ENCODE measurements at places on chromosomes 6 and 20.

DNA sequence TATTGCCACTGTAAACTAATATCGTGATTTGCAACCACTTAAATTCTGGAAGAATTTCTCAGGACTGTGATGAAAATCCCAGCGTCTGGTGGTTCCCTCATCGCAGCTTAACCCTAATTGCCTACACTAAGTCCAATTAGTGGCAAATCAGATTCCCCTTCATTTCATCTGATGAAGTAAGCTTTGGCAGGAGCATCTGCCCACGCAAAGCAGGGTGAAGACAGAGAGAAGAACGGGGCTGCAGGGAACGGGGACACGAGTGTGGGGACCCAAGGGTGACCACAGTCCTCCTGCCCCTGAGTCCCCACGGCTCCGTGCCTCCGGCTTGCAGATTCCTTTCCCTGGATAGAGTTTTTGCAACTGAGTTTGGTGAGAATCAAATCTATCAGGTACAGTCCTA is 159.5 kb downstream of the LY86 start:
- no peak for DNase-seq

DNA sequence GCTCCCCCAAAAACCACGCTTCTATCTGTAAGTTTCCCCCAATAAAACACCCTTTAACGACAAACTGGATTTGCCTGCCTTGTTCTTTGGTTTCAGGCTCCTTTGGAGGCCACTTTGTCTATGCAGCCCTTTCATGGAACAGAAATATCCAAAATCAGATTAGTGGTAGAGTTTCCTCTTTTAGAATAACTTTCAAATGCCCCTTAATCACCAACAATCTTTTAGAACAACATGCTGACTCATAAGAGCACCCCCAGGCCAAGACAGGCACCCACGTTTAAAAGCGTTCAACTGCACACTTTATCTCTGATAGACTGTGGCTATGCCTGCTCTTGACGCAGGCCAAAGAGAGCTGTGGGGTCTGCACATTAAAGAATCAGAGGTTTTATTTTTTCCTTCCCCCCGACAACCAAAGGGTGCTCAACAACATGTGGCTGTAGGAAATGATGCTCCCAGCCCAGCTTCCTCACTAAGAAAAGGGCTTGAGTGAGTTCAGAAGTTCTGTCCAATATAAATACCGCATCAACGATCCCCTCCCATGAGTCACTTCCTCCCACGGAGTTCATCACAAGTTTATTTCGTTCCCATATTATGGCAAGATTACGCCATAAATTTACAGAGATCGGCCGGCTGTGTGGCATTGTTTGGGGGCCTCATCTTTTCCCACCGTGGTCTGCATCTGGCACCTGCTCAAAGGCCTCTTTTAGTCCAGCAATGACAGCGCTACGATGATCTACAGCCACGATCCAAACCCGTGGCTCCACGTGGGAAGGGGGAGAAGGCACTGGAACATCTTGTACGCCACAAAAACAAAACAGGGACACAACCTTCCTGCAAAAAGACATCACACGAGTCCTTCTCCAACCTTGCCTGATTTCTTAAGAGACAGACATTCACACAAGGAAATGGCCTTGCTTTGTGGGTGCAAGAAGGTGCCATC is 88.8 kb upstream of the NFATC2 start:
- peak; percentile 84 for DNase-seq

DNA sequence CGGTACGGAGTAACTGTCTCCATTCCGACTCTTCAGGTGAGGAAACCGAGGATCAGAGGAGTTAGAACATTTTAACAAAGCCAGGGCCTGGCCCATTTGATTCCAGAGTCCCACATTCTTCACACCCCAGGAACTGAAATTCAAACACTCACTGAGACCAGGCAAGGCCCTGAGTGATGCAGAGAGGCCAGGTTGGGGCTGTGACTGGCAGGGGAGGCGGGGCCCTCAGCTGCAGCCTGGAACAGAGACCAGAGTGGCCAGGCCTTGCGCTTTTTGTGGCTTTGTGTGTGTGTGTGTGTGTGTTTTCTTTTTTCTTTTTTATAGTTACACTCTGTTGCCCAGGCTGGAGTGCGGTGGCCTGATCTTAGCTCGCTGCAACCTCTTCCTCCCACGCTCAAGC is 57.2 kb downstream of the BCAS4 start:
- DNase-seq, result no peak

DNA sequence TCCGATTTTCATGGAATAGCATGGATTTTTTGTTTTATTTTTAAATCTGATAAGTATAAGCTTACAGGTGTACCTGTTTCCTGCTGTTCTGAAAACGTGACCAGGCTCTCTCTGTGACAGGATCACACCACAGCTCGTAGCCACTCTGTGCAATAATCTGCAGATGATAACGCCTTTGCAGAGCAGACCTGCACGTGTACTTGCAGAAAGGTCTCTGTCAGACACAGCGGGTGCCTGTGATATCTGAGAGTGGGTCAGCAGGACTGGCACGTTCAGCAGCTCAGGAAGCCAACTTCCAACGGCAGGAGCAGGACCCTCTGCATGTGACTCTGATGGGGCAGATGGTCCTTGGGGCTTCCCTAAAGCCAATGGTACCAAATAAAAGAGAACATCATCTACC is 68.6 kb upstream of the HDDC2 start:
- no peak for DNase-seq

GRCh38 chr6:122730775-122731386 is 48.6 kb upstream of the FABP7 start:
- DNase-seq, result peak; percentile 43

GRCh38 chr6:89360415-89360999 is 8.0 kb upstream of the UBE2J1 start:
- DNase-seq, result no peak

- DNase-seq, result peak; percentile 92
Measured at GRCh38 chr6:111997078-111997852, 56.6 kb upstream of the CCN6 start.

DNA sequence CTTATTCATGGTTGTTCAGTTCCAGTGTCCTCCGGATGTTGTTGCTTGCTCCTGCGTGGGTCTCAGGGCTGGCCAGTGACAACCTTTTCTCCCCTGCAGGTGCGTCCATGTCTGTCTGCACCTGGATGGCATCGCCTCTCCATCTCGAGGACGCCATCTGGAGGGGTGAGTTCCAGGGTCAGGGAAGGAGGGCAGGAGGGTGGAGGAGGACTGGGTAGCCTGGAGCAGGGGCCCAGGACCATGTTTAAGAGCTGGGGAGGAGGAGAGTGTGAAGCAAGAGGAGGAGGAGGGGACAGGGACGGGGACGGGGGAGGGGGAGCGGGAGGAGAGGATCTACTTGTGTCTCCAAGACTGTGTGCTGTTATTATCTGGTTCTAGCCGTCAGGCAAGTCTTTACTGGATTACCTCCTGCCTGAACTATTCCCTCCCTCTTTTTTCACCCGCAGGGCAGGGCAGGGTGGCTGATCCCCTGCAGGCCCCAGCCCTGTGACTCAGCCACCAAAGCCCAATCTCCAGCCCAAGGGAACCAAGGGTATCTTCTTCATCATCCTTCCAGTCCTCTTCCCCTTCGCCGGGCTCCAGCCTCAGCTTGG is 32.2 kb upstream of the TULP1 start:
- no peak for DNase-seq

- no peak for DNase-seq
Measured at GRCh38 chr20:4326195-4327065, 311.1 kb upstream of the RNF24 start.

GRCh38 chr6:85050149-85050548 is 285.8 kb upstream of the TBX18 start:
- no peak for DNase-seq

DNA sequence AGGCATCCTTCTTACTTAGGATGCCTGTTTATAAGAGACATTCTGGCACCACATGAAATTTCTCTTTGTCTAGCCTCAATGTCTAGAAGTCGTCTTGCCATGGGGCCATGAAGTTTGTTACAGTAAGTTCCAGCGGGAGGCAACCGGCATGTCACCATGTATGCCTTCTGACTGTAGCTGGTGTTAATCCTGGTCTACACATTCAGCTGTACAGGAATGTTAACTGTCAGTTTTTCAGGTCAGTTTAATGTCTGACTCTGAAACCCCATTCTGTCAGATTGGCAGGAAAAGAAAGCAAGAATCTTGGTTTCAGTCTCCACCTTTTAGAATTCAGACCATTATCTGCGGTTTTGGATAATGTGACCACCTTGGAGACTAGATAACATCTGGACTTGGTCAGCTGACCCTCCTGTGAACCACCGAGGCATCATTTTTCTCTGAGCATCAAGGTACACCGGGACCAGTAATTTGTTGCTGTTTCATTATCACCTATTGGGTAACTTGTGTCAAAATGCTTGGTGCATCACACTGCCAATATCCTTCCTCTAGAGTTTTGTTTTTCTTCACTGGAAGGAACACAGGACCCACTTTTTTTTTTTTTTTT is 228.7 kb downstream of the DOK5 start:
- DNase-seq, result no peak

GRCh38 chr20:45878076-45878761 is 2.8 kb upstream of the ZSWIM1 start:
- DNase-seq, result peak; percentile 31

GRCh38 chr6:55250400-55250799 is 76.1 kb downstream of the HCRTR2 start:
- no peak for DNase-seq

- no peak for DNase-seq
Measured at GRCh38 chr20:47117371-47117770, 222.7 kb downstream of the EYA2 start.

DNA sequence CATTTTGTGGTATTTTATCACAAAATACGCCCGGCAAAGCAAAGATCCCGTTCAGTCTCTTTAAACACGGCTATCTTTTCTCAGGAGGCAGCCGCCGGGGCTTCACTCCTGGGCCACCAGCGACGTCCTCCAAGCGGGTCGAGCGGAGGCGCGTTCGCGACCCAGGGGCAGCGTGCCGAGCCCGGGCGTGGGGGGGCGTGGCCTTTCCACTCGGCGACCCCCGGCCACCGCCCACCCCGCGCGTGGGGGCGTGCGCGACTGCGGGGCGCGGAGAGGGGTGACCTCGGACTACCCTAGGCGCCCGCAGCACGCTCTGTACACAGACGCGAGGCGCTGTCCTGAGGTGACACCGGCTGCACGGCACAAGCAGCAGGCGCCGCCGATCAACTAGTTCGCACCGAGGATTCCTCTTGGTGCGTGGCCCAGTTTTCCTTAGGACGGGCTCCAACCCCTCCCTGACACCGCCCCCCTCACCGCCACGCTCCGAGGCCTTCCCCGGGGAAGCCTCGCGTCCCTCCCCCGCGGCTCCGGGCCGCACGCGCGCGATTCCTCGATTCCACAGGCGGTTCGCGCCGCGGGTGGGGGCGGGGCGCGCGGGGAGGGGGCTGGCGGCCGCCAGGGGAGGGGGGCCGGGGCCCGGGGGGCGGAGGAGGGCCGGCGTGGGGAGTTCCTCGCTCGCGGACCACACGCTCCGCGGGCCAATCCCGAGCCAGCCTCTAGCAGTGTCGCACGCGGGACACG is 1.1 kb upstream of the JARID2 start:
- peak; percentile 89 for DNase-seq

DNA sequence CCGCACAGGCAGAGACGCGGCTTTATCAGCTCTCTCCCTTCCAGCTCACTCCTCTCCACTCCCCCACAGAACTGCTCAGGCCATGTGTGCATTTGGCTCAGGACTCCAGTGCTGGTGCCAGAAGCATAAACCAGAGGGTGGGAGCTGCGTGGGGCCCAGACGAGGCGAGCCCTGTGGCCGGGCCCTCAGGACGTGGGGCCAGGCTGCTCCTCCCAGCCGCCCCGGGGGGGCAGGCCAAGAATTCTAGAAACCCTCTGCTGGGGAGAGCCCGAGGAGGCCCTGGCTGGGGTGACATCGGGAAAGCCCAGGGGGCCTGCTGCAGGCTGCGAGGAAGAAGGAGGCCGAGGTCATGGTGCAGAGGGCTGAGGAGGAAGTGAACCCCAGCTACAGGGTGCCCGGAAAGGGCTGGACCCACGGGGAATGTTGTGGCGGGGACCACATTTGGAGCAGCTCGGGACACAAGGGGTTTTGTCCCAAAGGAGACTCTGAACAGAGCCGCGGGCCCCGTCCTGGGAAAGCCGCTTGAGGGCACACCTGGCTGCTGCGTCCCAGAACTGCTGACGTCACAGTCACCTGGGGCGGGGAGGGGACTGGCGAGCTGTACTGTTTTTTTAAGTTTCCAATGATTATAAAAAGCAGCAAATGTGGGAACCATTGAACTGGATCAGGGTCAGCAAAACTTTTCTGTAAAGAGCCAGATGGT is 107.1 kb downstream of the BANF2 start:
- peak; percentile 93 for DNase-seq

- DNase-seq, result no peak
Measured at GRCh38 chr6:34106421-34106820, 39.5 kb downstream of the GRM4 start.

GRCh38 chr20:9225879-9226278 is 157.0 kb downstream of the PLCB4 start:
- DNase-seq, result no peak

GRCh38 chr20:11459090-11459890 is 458.4 kb upstream of the BTBD3 start:
- DNase-seq, result no peak

GRCh38 chr20:2778602-2779321 is 21.7 kb downstream of the CPXM1 start:
- no peak for DNase-seq

- no peak for DNase-seq
Measured at GRCh38 chr20:57393321-57394120, 2.3 kb downstream of the RBM38 start.

DNA sequence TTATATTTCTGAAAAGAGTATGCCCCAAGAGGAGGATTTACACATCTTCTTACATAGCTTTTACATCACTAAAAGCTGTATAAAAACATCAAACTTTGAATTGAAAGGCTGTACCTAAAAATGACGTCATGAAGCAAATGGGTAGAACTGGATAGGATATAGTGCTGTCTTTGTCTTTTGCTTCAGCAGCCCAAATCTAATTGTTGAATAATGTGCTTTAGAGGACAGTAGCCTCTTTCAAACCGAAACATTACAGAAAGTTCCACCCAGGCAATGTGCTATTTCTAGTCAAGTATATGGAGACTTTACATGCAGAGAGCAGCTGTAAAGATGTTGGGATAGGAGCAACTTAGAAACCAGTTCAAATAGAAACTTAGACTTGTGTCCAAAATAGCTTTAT is 51.9 kb downstream of the ADGRG6 start:
- DNase-seq, result no peak

DNA sequence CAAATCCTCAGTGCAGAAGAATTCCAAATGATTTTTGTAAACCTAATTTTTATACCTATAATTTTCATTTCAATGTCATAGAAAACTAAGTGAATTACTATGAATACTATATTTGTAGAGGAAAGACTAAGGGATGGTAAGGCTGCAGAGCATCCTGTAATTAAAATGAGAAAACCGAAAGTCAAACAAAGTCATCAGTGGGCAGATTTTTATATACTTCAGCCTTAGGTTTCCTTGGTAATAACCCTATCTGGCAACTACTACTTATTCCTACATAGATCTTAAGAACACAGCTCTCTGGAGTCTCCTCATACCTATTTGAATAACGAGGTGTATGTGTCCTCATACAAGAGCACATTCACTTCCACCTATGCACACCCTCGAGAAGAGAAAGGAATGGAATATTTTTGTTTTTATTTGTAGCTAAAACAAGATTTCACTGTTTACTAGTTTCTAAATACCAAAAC is 117.9 kb upstream of the SGK1 start:
- no peak for DNase-seq

Data from muscle of arm (tissue), 14 donors.